Activated CD4-positive, alpha-beta T cell treated with anti-CD3 and anti-CD28 coated beads for 48 hours (primary cell): ENCODE measurements at places on chromosomes 11 and 22.
A peak's percentile ranks its signal among the peaks of the same experiment; 100 is the strongest.

GRCh38 chr22:33792832-33793231 is 127.4 kb downstream of the LARGE1 start:
- no peak for DNase-seq

DNA sequence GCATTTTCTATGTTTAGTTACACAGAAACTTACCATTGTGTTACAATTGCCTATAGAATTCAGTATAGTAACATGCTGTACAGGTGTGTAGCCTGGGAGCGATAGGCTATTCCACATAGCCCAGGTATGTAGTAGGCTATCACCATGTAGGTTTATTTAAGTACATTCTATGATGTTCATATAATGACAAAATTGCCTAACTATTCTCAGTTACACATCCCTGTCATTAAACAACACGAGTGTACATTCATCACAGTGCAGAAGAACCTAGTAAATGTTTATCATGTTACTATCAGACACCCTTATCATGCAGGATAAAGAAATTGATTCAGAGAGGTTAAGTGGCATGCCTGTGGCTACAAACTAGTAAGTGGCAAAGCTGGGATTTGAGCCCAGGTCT is 28.4 kb upstream of the BMAL1 start:
- no peak for DNase-seq

- DNase-seq: no peak
Measured at GRCh38 chr11:17673951-17674350, 45.4 kb upstream of the MYOD1 start.

DNA sequence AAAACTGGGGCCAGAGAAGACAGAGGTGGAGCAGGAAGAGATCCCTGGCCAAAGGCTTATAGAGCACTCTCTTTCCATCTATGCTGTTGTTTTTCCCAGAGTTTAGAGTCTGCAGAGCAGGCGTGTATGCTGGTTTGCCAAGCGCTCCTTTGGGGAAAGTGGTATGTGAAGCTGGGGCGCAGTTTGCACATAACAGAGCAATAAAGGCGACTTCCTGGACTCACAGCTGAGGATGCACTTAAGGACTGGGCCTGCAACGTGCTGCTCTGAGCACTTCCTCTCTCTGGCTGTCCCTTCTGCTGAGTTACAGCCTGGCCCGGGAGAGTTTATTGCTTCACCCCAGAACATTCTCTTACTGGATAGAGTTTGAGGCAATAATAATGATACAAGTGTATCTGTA is 41.7 kb downstream of the THAP12 start:
- DNase-seq: no peak

GRCh38 chr22:41668971-41669911 is 19.4 kb downstream of the SNU13 start:
- DNase-seq: no peak

DNA sequence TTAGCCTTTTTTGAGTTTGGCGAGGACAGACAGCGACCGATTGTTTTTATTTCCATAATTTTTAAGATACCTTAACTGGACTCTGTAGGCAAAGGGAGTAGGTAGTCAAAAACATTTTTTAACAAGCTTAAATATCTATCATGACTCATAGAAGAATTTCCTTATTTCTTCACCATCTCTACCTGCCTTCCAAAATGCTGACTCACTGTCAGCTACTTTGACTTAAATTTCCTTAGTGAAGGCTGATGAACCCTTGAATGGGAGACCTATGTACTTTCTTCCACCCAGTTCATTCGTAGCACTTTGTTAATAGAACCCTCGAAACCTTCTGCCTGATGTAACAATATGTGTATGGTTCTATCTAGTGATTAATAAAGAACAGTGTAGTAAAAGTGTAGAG is 1.1 kb upstream of the MTMR2 start:
- DNase-seq: no peak

GRCh38 chr22:30826670-30827355 is 132.1 kb downstream of the OSBP2 start:
- peak; percentile 35 for DNase-seq

DNA sequence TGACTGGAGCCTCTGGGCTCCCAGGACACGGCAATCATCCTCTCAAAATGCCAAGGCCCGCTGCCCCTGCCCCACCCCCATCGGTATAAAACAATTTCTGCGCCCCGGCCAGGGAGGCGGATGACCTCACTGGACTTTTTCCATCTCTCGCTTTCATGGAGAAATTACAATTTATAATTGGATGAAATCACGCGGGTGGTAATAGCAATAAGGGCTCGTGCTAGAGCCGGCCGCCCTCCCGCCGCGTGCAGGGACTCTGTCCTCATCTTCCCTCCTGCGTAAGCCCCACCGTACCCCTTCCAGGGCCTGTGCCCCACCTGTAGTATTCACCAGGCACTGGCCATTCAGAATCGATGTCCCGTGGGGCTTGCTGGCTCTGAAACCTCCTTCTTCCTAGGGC is 64.5 kb downstream of the MACROD1 start:
- DNase-seq: no peak

GRCh38 chr22:48476577-48476976 is 1351.1 kb downstream of the BRD1 start:
- DNase-seq: no peak

GRCh38 chr11:61780581-61781162 is 11.7 kb downstream of the TMEM258 start:
- no peak for DNase-seq

GRCh38 chr11:110762590-110762989 is 50.4 kb upstream of the ARHGAP20 start:
- no peak for DNase-seq

GRCh38 chr11:108975026-108975425 is 310.2 kb downstream of the DDX10 start:
- DNase-seq: no peak

DNA sequence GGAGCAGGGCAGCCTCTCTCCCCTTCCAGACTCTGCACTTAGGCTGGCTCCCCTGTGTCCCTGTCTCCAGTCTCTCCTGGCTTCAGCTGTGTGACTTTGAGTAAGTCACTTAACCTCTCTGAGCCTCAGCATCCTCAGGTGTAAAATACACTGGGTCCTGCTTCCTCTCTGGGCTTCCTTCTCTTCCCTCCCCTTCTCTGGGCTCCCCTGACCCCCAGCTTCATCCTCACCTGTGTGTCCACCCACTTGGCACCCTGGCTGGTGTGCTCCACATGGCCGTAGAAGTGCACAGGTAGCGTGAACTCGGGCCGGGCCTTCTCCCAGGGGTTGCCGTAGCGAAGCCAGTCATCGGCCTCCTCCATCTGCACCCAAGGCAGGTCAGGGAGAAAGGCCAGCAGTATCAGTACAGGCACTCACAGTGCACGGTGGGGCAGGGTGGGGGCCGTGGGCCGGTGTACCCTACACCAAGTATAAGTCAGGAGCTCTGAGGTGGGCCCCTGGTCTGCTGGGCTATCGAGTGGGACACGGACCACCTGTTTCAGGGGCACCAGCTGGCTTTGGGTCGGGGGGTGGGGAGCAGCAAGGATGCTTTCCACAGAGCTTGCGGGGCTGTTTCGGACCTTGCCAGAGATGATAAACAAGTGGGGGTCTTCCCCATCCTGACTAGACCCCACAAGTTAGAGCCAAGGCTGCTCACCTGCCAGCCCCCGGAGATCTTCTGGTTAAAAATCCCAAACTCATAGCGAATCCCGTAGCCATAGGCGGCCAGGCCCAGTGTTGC is 2.0 kb downstream of the PYGM start:
- no peak for DNase-seq

DNA sequence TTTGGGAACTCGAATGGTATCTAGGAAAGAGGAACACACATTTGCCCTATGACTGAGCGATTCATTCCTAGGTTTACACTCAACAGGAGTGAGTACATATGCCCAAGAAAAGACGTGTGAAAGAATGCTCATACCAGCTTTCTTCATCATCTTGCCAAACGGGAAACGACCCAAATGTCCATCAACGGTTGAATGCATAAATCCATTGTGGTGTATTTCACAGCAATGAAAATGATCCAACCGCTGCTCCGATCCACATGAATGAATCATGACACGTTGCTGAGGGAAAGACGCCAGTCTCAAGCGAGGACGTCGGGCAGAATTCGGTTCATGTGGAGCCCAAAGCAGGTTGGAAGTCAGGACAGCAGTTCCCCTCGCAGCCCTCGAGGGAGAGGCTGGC is 71.5 kb downstream of the CYTH4 start:
- DNase-seq: no peak

DNA sequence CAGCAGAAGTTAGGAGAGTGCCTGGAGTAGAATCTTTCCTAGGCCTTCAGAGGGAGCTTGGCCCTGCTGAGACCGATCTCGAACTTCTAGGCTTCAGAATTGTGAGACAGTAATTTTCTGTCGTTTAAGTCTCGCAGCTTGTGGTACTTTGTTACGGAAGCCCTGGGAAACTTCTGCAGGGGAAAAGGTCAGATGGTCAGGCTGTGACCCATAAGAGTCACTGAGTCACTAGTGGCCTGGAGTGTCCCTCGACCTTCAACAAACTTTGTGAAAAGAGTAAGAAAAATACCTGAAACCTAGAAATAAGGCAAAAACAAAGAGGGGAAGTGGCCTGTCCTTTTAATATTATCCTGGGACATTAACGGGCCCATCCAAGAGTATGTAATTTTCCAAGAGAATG is 34.6 kb downstream of the CSNK2A3 start:
- no peak for DNase-seq

GRCh38 chr11:134574947-134575346 is 162.9 kb upstream of the B3GAT1 start:
- no peak for DNase-seq

DNA sequence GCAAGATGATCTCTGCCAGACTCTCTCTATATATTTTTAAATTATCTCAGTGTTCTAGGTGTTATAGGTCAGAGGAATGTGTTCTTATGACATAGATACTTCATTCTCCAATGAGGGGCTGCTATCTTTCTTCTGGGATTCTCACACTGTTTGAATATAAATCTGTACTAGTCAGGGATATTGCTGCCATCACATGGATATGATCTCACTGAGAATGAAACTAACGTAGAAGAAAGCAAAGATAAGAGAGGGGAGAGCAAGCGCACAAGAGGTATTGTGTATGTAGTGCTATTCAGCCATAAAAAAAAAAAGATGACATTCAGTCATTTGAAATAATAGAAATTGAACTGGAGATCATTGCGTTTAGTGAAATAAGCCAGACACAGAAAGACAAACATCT is 42.2 kb upstream of the SLC36A4 start:
- DNase-seq: no peak

GRCh38 chr22:27669798-27670599 is 131.6 kb downstream of the MN1 start:
- DNase-seq: no peak

DNA sequence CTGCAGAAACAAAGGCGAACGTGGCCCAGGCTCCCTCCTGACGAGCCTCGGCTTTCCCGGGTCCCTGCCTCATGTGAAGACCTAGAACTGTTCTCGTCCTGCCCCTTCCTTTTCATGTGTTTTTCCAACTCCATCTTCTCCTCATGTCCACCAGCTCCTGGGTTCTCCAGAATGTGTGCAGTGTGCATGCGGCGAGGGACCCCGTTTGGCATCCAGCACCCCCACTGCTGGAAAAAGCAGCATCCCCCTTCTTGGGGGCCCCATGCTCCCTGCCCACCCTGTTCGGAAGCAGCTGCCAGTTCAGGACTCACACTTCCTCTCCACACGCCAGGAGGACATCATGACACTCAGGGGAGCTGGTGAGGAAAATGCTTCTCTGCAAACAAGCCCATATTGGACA is 313.5 kb downstream of the BRD1 start:
- DNase-seq: no peak

GRCh38 chr11:29712616-29713015 is 304.2 kb downstream of the KCNA4 start:
- DNase-seq: no peak
